ENCODE measurements at places on chromosomes 7 and 10.

GRCh38 chr7:81908220-81908619, 138.4 kb upstream of the HGF start:
- no peak for DNase-seq

- no peak for DNase-seq
Measured at GRCh38 chr10:8913720-8914119, 859.2 kb downstream of the GATA3 start.

DNA sequence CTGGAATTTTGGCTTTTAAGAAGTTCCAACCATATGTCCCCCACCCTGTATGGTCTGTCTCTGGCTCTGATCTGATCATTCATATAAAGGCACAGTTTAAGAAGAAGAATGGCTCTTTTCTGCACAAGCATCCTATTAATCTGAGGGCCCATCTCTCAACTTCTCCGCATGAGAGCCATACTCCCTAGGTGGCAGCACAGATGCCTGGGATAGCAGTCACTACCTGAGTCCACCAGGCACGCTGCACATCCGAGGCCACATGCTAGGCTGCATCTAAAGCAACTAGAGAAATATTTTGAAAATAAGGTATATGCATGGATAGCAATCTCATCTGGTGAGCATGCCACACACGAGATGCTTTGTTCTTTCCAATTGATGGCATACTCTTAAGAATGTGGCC, 565.5 kb downstream of the PARD3 start:
- DNase-seq: no peak

DNA sequence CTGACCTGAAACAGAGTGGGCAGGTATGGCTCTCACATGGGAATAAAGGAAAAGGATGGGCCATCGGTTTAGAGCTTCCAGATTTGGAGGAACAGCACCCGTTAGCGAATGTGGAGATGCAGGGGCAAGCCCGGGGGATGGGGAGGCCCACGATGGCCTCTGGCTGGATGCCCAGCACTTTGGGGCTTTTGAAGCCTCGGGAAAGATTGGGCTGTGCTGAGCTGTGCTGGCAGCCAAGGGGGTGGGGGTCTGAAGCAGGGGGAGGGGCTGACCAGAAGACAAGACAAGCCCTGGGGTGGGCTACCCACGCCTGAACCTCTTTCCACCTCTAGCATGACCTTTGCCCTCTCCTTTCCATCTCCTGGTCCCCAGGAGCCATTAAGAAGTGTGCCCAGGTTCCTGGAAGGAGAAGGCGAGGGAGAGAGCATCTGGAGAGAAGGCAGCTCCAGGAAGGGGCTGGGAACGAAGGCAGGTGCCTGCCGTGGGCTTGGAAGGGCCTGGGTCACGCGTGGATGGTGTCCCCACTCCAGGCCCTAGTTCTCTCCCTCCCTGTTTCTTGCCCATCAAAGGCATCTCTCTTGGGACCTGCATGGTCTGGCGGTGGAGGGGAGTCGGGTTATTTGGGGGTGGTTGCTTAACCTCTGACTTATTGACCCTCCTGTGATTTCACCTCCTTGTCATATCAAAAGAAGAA, 39.7 kb downstream of the JAKMIP3 start:
- no peak for DNase-seq

GRCh38 chr10:7364474-7364873, 46.4 kb downstream of the SFMBT2 start:
- DNase-seq: no peak

- no peak for DNase-seq
Measured at GRCh38 chr7:108135446-108136190, 5.5 kb upstream of the LAMB4 start.

DNA sequence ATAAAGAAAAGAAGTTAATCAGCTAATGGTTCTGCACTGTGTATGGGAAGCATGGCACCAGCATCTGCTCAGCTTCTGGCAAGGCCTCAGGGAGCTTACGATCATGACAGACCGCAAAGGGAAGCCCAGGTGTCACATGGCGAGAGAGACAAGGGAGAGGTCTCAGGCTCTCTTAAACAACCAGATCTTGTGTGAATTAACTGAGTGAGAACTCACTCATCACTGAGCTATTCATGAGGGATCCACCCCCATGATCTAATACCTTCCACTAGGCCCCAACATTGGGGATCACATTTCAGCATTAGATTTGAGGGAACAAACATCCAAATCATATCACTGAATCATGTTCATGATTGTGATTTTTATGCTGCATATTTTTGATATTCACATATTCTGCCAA, 5.8 kb downstream of the USP54 start:
- DNase-seq: no peak

Measured in globus pallidus (tissue), 1 donor.